Cardiac muscle cell (in vitro differentiated cells and primary cell): ENCODE measurements at places on chromosomes 1 and 21.

GRCh38 chr1:234708700-234709395 is 98.9 kb upstream of the IRF2BP2 start:
- no peaks in the 10 kb centered on the region for H3K36me3 ChIP-seq
- no peak overlapping the region for H3K4me3 ChIP-seq
- peak overlapping the region; percentile 31 for H3K27ac ChIP-seq
- peaks cover 24% of the 10 kb centered on the region for H3K4me1 ChIP-seq
- DNase-seq: no peak

DNA sequence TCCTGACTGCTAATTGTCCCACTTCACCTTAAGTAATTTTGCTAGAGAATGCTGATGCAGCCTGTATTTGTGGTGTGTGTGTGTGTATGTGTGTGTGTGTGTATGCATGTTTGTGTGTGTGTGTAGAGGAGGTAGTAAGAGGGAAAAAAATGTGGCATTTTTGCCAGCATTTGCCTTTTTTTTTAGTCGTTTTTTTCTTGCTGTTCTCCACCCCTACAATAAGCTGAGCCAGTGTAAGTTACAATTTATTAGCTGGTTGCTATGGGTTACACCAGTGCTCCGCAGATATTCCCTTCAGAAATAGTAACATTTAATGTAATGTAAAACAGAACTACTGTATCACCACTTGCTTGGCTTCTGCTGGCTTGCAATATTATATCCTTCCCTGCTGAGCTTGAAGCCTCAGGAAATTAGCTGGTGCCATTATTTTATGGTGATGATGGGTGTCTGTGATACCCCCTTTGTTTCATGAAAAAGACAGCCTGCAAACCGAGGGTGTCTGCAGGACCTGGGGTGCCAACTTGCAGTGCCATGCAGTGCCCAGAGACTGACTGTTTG is 23.4 kb upstream of the IGSF3 start:
- H3K4me1 ChIP-seq: no peaks in the 10 kb centered on the region
- H3K27ac ChIP-seq: no peak overlapping the region
- H3K4me3 ChIP-seq: no peak overlapping the region
- no peaks in the 10 kb centered on the region for H3K36me3 ChIP-seq
- no peaks in the 10 kb centered on the region for H3K27me3 ChIP-seq

DNA sequence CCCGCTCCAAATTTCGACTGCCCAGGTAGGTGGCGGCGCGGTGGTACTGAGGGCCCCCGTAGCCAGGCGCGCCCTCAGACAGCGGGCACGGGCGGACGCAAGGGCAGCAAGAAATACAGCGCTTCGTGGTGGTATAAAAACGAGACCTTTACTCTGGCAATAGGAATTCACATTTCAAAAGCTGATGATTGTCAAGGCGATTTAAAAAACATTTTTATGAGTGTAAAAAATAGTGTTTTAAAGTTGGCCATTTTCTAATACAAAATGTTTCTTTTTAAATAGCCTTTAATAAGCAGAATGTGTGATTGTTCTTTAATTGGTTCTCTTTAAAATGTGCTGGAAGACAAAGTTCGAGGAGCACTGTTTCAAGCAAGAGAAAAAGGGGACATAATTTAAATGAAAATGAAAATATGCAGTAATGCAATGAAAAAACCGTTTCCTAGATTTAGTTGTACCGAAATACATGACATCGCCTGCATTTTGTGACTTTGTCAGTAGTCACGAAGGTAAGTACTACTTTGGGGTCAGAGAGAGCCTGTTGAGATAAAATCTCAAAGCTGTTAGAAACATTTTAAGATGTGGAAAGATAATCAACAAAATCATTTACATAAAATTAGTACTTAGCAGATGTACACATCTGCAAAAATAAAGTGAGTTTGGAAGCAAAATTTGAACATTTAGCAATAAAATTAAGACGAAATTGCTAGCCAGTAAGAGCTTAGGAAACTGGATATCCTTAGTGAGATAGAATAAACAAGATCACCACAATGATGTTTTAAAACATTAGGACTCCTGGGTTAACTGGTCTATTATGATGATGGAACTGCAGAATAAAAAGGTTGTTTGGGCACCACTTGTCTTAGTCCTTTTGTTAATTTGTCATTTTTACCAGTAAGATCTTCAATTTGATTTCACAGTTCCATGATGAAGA is 1.1 kb upstream of the PSMG1 start:
- H3K36me3 ChIP-seq: no peaks in the 10 kb centered on the region
- H3K4me3 ChIP-seq: peak overlapping the region; percentile 74
- H3K27ac ChIP-seq: peak overlapping the region; percentile 82
- peaks cover 35% of the 10 kb centered on the region for H3K4me1 ChIP-seq
- peak; percentile 9 for DNase-seq
- no peaks in the 10 kb centered on the region for H3K27me3 ChIP-seq

GRCh38 chr1:117051224-117052064 is 8.7 kb upstream of the TTF2 start:
- DNase-seq: no peak
- H3K27me3 ChIP-seq: no peaks in the 10 kb centered on the region
- no peaks in the 10 kb centered on the region for H3K4me1 ChIP-seq

GRCh38 chr1:170664828-170665612 is 1.1 kb downstream of the PRRX1 start:
- peaks cover 100% of the 10 kb centered on the region for H3K27me3 ChIP-seq
- peak overlapping the region; percentile 43 for H3K4me3 ChIP-seq
- H3K4me1 ChIP-seq: peaks cover 3% of the 10 kb centered on the region
- no peak overlapping the region for H3K27ac ChIP-seq

- DNase-seq: no peak
- H3K4me3 ChIP-seq: no peak overlapping the region
- H3K27ac ChIP-seq: no peak overlapping the region
- H3K27me3 ChIP-seq: no peaks in the 10 kb centered on the region
These were observed 136.9 kb downstream of the CDC7 start for GRCh38 chr1:91637539-91637994.

- peaks cover 33% of the 10 kb centered on the region for H3K4me1 ChIP-seq
- H3K4me3 ChIP-seq: no peak overlapping the region
- peak overlapping the region; percentile 16 for H3K27ac ChIP-seq
- no peaks in the 10 kb centered on the region for H3K27me3 ChIP-seq
These were observed 175.3 kb downstream of the PSMG1 start for GRCh38 chr21:39007985-39008384.

DNA sequence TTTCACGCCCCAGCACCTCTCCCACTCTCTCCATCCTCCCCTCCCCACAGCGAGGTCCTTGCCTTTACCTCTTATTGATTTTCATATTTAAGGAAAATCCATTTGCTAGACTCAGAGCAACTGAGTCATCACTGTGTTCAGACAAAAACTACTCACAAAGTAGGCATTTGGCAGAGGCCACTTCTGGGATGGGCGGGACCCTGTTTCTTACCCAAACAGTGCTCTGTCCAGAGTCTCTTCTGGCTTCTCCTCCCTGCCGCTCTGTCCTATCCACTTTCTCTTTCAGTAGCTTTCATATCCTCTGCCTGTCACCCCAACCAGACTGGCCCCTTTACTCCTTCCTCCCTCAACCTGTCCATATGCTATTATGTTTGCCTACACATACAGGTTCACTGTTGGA is 2.4 kb upstream of the NAV1 start:
- H3K4me3 ChIP-seq: no peak overlapping the region
- H3K36me3 ChIP-seq: no peaks in the 10 kb centered on the region
- peaks cover 11% of the 10 kb centered on the region for H3K4me1 ChIP-seq

DNA sequence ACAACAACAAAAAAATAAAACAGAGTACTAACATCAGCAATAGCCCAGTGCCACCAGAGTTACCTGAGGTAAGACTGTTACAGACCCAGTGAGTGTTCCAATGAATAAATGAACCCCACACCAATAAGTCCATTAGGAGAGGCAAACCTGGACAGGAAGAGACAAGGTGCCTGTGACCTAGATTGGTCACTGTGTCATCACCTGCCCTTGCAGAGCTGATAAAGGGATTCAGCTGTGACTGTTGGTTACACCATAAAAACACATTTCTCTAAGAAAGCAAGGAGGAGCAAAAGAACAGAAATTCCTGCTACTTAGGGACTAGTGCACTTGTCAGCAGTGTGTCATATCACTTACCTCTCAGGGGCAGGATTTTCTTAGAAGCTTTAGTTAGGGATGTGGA is 37.5 kb downstream of the CD2 start:
- H3K4me3 ChIP-seq: no peak overlapping the region
- no peaks in the 10 kb centered on the region for H3K36me3 ChIP-seq
- H3K27ac ChIP-seq: no peak overlapping the region
- H3K4me1 ChIP-seq: peaks cover 3% of the 10 kb centered on the region
- no peaks in the 10 kb centered on the region for H3K27me3 ChIP-seq

DNA sequence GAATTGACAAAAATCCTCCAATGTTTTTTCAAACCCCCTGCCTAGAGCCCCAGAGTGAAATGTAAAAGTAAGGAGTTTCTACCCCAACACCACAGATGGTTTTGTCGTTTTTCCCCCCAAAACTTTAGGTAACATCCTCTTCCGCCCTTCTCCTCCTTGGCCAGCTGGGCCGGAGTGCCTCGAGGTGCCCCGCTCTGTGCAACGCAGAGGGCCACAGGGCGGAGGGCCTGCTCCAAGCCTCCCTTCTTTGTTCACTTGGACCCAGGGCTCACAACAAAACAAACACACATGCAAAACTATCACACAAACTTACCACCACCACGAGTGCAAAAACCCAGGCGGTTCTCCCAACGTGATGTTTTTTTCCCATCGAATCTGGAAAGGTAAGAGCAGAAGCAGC is 1.9 kb downstream of the SSBP3 start:
- DNase-seq: no peak
- H3K4me3 ChIP-seq: peak overlapping the region; percentile 85
- H3K4me1 ChIP-seq: peaks cover 41% of the 10 kb centered on the region
- no peaks in the 10 kb centered on the region for H3K27me3 ChIP-seq
- peaks cover 26% of the 10 kb centered on the region for H3K36me3 ChIP-seq

- H3K4me3 ChIP-seq: no peak overlapping the region
- no peak overlapping the region for H3K27ac ChIP-seq
- peak; percentile 32 for DNase-seq
- no peaks in the 10 kb centered on the region for H3K4me1 ChIP-seq
These were observed 58.2 kb upstream of the GADD45A start for GRCh38 chr1:67626861-67627235.

DNA sequence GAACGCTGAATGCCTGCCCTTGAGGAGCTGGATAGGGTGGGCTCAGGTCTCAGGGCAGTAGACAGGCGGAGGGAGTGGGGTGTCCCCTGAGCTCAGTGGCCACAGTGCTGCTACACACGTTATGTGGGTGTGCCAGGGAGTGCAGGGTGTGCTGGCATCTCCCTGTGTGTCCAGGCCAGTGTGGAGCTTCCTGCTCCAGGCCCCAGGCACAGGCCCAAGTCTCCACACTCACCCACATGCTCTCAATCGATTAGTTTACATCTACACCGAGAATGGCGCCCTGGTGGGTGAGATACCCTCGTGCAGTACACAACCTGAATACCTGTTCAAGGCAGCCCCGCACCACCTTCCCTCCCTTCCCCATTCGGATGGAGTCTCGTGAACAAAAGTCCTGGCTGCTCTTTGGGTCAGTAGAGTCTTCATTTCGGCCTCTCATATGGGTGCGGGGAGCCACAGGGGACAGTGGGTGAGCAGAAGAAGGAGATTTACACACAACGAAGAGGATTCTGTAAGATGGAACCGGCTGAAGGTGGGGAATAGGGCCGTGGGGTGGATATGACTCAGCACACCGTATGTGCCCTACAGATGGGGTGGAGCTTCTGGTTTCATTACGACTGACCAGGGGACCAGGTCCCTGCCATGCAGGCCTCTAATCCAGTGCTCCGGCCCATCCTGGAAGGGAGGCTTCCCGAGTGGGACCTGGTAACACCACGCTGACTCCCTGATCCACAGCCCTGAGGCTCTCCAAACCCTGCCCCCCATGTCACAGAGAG is 93.3 kb downstream of the SPSB1 start:
- H3K4me3 ChIP-seq: no peak overlapping the region
- H3K27me3 ChIP-seq: no peaks in the 10 kb centered on the region
- no peak for DNase-seq
- peaks cover 3% of the 10 kb centered on the region for H3K4me1 ChIP-seq

DNA sequence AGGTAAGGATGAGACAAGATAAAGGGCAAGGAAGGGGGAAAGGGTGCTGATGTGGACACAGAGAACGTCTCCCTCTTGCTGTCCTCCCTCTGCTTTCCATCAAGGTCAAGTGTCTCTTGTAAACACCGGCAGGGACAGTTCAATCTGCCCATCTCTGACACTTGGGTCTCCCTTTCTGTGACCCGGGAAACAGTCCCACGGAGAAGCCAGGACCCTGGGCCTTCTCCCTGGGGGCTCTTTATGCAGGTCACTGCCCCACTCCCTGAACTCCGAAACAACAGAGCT is 254.3 kb downstream of the LTN1 start:
- no peaks in the 10 kb centered on the region for H3K36me3 ChIP-seq
- H3K27ac ChIP-seq: peak overlapping the region; percentile 92
- no peaks in the 10 kb centered on the region for H3K27me3 ChIP-seq
- DNase-seq: peak; percentile 33
- H3K4me3 ChIP-seq: no peak overlapping the region

DNA sequence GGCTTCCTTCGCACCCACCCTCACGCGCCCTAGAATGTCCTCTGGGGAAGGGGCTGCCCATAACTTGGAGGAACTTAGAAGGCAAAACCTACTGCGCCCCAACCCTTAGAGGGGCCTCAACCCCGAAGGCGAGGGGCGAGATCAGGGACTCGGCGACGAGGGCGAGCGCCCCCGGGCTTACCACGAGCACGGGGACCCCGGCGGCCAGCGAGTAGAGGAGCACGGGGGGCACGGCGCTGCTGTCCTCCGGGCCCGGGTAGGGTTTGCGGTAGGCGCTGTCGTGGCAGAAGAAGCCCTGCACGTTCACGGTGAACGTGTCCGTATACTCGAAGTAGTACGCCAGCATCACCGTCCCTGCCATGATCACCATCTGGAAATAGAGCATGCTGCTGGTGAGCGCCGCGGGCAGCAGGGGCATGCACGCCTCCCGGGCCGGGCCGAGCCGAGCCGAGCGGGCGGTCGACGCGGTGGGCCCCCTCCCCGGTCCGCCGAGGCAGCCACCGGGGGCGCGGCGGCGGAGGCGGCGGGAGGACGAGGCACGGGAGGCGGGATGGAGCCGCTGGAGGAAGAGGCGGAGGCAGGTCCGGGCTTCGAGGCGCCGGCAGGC is 304 bp downstream of the PLPPR5 start:
- no peaks in the 10 kb centered on the region for H3K4me1 ChIP-seq
- no peaks in the 10 kb centered on the region for H3K36me3 ChIP-seq
- H3K4me3 ChIP-seq: peak overlapping the region; percentile 60

DNA sequence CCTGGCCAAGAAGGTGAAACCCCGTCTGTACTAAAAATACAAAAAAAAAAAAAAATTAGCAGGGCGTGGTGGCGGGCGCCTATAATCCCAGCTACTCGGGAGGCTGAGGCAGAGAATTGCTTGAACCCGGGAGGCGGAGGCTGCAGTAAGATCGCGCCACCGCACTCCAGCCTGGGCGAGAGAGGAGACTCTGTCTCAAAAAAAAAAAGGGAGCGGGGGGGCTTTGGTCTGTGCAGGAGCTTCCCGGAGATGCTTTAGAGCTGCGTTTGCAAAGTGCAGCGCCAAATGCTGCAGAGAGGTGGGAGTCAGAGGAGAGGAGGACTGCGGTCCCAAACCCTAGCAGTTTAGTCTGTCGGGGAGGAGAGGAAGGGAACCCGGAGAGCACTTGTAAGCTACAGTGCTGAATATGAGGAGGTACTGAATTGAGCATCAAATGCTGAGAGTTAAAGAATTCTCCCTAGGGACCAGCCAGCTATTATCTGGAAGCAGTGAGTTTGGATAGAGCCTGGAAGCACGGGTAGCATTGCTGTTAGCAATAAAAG is 569 bp downstream of the FALEC start:
- no peaks in the 10 kb centered on the region for H3K36me3 ChIP-seq
- peak overlapping the region; percentile 43 for H3K4me3 ChIP-seq
- peaks cover 11% of the 10 kb centered on the region for H3K4me1 ChIP-seq
- no peaks in the 10 kb centered on the region for H3K27me3 ChIP-seq
- DNase-seq: peak; percentile 21

- H3K27ac ChIP-seq: no peak overlapping the region
- H3K4me3 ChIP-seq: no peak overlapping the region
- no peaks in the 10 kb centered on the region for H3K27me3 ChIP-seq
- H3K4me1 ChIP-seq: no peaks in the 10 kb centered on the region
These were observed 66.9 kb downstream of the C1orf185 start for GRCh38 chr1:51168936-51169335.
